ENCODE measurements at places on chromosomes 3 and 15.
A peak's percentile ranks its signal among the peaks of the same experiment; 100 is the strongest.

- DNase-seq = no peak
These were observed 63.3 kb upstream of the STRIT1 start for GRCh38 chr3:155356594-155357370.

DNA sequence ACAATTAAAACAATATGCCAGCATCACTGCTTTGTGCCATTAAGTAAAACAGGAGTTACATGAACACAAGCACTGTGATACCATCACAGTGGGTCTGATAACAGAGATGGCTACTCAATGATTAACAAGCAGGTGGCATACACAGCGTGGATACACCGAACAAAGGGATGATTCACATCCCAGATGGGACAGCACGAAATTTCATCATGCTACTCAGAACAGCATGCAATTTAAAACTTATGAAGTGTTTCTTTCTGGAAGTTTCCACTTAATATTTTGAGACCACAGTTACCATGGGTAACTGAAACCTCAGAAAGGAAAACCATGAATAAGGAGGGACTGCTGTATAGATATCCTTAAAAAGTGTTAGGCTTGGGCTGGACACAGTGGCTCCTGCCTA, 44.5 kb downstream of the SLC24A1 start:
- no peak for DNase-seq

DNA sequence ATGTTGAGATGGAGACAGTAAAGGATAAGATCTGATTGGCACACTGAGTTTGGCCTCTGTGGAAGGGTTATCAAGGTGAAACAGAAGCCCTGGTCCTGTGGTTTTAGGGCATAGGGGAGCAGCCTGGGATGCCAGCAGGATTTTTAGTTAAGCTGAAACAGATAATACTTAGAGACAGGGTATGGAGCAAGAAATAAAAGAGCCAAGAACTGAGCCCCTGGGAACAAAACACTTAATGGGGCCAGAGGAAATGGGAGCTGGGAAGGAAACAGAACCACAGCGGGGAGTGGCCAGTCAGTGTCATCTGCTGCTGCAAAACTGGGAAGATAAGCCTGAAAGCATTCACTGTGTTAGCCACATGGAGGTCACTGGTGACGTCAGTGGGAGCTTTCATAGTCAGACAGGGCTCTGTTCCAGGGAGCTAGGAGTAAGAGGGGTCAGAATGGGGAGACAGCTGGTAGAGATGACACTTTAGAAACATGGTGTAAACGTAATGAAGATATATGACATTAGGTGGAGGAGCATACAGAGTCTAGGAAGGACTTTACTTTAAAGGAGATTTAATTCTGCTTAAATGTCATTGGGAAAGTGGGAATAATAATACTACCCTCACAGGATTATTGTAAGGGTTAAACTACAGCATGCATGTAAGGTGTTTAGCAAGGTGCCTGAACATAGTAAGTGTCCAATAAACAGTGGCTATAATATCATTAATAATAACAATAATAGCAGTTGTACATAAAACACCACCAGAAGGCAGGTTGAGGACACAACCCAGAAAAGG, 172.7 kb upstream of the CTNNB1 start:
- DNase-seq = no peak

DNA sequence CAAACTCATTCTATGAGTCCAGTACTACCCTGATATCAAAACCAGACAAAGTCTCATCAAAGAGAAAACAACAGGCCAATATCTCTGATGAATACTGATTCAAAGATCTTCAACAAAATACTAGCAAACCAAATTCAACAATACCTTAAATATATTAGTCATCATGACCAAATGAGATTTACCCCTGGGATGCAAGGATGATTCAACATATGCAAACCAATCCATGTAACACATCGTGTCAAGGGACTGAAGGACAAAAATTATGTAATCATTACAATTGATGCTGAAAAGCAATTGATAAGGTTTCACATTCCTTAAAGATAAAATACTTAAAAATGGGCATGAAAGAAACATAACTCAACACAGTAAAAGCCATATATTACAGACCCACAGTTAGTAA, 1476.9 kb downstream of the SI start:
- no peak for DNase-seq

- DNase-seq = no peak
These were observed 456.5 kb upstream of the THRB start for GRCh38 chr3:24951180-24951579.

GRCh38 chr3:183871541-183871940, 13.1 kb downstream of the PARL start:
- no peak for DNase-seq

GRCh38 chr3:39154280-39155021, 1.1 kb upstream of the CSRNP1 start:
- peak; percentile 74 for DNase-seq

GRCh38 chr3:65005486-65005885, 317.7 kb upstream of the ADAMTS9 start:
- no peak for DNase-seq

DNA sequence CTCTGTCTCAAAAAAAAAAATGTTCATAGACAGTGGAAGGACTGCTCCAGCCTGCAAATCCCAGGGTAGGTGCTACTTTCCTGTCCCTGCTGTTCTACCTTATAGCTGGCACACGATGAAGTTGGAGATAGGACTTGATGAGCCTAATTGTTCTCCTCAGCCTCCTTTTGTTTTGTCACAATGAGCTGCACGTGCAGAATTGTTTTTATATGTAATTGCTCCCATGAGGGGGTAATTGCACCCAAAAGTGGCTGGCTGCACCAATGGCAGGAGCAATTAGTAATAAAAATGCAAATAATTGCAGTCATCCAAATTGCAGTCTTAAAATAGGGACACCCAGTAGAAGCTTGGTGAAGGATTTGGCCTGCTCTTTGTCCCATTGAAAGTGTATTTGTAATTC, 63.0 kb upstream of the PFN2 start:
- DNase-seq = no peak

- DNase-seq = no peak
These were observed 77.3 kb upstream of the PHLDB2 start for GRCh38 chr3:111781561-111782446.

DNA sequence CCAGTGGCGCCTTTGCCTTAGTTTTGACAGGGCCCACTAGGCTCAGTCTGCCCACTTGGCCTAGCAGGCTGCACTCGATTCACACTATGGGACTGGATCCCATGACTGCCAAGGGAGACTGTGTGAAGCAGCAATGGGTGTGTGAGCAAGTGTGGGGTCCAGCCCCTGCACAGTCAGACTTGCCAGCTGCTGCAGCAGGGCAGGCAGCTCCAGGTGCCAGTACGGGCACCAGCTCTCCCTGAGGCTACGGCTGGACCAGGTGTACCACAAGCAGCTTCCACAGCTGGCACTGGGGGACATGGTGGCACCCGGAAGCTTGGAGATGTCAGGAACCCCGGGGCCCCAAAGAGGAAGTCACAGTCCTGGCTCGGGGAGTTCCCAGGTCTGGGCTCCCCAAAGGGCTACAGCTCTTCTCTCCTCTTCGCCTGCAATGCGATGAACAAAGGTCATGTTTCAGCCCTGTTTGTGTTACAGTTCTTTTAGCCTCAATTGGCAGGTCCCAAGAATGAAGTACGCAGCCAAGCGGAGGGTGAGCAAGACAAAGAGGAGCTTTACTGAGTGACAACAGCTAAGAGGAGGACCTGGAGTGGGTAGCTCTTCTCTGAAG, 67.1 kb downstream of the PIK3CB start:
- DNase-seq = no peak

DNA sequence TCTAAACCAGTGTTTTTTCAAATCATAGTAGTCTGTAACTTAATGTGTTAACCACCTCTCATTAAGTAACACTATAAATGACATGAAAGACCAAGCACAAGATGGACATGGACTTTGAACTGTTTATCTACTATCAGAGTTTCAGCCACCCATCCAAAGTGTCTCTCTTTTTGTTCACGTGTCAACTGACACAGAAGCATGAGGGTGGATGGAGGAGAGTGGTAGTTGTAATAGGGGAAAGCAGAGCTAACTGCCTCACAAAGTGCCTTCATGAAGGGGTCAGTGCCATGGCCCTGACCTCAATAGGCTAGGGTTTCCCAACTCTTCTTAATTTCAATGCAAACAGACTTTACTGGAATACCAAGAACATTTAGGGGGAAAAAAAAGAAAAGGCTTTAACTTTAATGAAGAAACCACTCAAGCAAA, 32.1 kb upstream of the TRPM7 start:
- DNase-seq = no peak

GRCh38 chr15:57198131-57198530, 178.2 kb upstream of the CGNL1 start:
- no peak for DNase-seq

GRCh38 chr3:100602506-100603444, 6.6 kb upstream of the ADGRG7 start:
- peak; percentile 12 for DNase-seq

- DNase-seq = no peak
These were observed 107.3 kb downstream of the HERC1 start for GRCh38 chr15:63726491-63726890.

DNA sequence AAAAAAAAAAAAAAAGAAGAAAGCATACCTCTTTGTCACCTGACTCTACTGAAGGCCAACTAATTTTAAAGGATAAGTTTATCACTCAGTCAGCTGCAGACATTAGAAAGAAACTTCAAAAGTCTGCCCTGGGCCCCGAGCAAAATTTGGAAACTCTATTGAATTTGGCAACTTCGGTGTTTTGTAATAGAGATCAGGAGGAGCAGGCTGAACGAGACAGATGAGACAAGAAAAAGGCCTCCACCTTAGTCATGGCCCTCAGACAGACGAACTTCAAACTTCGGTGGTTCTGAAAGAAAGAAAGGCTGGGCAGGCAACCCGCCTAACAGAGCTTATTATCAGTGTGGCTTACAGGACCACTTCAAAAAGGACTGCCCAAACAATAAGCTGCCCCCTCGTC, 18.5 kb downstream of the GLDN start:
- no peak for DNase-seq

- no peak for DNase-seq
These were observed 27.5 kb downstream of the CCDC12 start for GRCh38 chr3:46948830-46949671.

- DNase-seq = no peak
These were observed 11.4 kb downstream of the TM4SF1 start for GRCh38 chr3:149366031-149366430.

DNA sequence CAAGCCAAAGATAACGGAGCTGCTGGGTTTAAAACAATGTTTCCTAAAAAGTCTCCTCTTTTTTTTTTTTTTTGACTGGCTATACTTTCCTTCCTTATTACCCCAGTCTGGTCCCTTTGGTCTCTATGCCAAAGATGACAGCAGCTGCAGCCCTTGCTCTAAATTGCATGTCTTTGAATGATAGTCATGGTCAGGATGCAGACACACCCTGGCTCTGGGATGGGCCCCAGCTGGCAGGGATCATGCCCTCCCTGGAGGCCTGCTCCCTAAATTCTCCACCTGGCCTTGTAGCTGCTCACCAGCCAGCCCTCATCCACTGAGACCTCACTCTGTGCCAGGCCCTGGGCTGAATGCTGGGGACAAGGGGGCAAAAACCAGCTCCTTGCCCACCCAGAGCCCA, 95.8 kb downstream of the MESD start:
- DNase-seq = no peak

DNA sequence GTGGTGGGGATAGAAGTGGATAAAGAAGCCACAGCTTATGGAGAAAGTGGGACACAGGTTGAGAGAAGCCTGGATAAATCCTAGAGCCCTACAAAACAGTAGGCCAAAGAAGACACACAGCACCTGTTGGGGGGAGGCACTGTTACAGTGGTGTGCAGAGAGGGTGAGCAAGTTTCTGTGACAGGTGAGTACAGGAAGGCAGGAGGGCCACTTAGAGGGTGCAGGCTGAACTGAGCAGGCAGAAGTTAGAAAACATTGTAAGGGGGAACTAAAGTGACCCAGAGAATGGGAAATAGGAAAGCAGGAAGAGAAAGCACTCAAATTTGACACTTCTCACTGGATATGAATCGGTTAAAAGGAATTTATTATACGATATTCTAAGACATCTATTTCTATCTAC, 146.1 kb upstream of the TMCO5A start:
- DNase-seq = no peak

GRCh38 chr3:134279466-134279865, 28.8 kb upstream of the RYK start:
- no peak for DNase-seq

DNA sequence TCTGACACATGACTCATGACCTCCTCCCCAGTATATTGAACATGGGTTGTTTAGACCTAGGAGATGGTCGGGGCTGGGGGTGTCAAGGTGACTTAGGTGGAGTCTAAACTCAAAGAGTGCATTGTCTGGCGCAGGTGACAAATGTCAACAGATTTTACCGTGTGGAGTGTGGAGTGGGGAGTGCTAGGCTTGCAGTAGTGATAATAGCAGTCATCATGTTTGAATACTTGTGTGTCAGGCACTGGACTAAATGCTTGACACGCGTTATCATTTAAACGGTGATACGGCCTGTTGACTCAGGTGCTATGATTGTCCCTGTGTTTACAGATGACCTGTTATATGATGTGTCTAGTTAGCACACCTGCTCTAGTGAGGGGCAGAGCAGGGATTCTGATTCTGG, 30.8 kb downstream of the MUC20 start:
- no peak for DNase-seq

- DNase-seq = no peak
These were observed 244.3 kb downstream of the NR2F2 start for GRCh38 chr15:96574782-96575181.

DNA sequence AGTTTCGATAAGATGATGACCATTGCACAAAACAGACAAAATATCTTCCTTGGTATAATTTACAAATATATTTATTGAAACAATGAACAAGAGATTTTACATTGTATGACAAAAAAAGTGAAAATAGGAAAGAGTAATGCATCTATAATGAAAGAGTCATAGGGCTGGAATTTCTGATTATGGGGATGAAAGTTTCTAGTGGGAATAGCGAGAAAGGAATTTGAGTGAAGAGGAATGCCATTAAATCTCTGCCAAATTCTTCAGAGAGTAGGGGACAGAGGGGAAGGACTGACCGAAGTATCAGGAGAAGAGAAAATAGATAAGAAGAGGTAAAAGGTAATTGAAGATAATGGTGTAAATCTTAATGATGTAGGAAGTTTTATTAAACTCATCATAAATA, 125.4 kb downstream of the VGLL3 start:
- no peak for DNase-seq

- no peak for DNase-seq
These were observed 12.8 kb upstream of the CRBN start for GRCh38 chr3:3192286-3192675.
